ENCODE measurements at places on chromosomes 13 and 19. TPM values are rescaled to one million over a fixed set of nuclear protein-coding genes. Genes with fewer than 3 reads are reported as not detected.

The ZNF730 gene
- total RNA-seq = 0.85 TPM

The MLLT1 gene
- 74.3 TPM for total RNA-seq

The PLK5 gene
- total RNA-seq = not detected

The ZNF426 gene
- total RNA-seq = 10.9 TPM

The ICAM4 gene
- total RNA-seq = 0.71 TPM

The FOSB gene
- total RNA-seq = 11.3 TPM

The C1QTNF9 gene
- total RNA-seq = not detected

The MEIOSIN gene
- total RNA-seq = not detected

The DHDH gene
- total RNA-seq = not detected

The SERTAD1 gene
- 20.8 TPM for total RNA-seq

The ELANE gene
- not detected for total RNA-seq

The TDRD3 gene
- 19.4 TPM for total RNA-seq

The SHD gene
- not detected for total RNA-seq

The NMRK2 gene
- not detected for total RNA-seq

The MAB21L1 gene
- total RNA-seq = not detected

The ZNF66 gene
- total RNA-seq = 7.9 TPM

The HNRNPL gene
- 686 TPM for total RNA-seq

The APLP1 gene
- 2.4 TPM for total RNA-seq

The FUT3 gene
- not detected for total RNA-seq

The KLK14 gene
- total RNA-seq = 1.1 TPM

The S1PR4 gene
- total RNA-seq = 43.7 TPM

The MAMSTR gene
- 1.4 TPM for total RNA-seq

The ATP8A2 gene
- total RNA-seq = 0.38 TPM

The SHANK1 gene
- not detected for total RNA-seq

The CGB5 gene
- total RNA-seq = not detected

The DENND1C gene
- 63.7 TPM for total RNA-seq

The ZNF468 gene
- 13.3 TPM for total RNA-seq

The ZNF556 gene
- total RNA-seq = not detected

The LENG9 gene
- 8.3 TPM for total RNA-seq

The RNF17 gene
- not detected for total RNA-seq

The PRRG2 gene
- total RNA-seq = 1.0 TPM

The CD70 gene
- 47.4 TPM for total RNA-seq

The BRME1 gene
- total RNA-seq = 16.2 TPM
